ENCODE measurements at places on chromosomes 3 and 15.
A peak's percentile ranks its signal among the peaks of the same experiment; 100 is the strongest.

DNA sequence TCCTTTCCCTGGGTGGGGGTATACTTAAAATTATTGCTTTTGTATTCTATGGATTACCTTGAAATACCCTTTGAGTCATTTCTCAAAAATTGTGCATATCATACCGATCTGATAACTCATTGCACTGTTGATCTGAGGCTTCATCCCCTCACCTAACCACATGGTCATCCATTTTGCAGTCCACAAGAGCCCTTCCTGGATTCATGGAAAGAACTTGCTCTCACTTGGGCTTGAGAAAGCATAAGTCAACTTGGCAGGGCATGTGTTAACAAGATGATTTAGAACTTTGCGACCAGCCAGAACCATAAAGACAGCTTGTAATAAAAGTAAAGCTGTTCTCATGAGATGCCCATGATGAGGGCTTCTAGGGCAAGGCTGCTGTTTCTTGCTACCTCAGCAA, 22.2 kb downstream of the MME start:
- no peak for DNase-seq

DNA sequence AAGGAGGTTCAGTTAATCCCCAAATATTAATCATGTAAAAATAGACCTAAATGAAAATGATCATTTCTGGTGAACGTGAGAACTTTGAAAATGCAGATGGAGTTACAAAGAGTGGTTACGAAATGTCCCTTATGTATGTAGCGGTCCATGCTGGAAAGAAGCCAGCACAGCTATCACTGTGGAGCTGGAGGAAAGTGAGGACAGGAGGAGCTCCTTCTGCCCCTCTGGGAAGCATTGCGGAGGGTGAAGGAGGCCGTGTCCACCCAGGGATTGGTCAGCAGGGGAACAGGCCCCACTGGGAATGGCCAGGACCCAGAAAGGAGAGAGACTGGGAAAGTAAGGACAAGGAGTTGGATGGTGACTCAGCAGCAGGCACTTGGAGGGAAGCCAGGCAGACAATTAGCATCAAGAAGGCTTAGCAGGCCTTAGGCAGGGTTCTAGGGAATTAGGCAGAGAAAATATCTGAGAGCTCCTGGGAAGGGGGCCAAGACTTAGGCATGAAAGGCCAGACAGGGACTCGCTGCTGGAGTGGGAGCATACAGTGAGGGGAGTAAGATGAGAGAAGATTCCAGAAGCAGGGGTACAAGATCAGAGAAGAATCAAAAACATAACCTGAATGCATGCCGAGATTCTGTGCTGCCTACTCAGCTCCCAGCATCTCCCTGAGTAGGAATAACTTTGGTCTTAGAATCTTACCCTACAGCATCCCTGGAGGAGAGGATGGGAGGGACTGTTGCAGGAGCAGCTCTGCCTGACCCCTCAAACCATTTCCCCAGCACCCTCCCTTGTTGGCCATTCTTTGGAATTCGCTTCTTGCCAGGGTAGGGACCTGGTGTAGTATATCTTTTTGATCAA, 171.0 kb upstream of the UMPS start:
- no peak for DNase-seq

DNA sequence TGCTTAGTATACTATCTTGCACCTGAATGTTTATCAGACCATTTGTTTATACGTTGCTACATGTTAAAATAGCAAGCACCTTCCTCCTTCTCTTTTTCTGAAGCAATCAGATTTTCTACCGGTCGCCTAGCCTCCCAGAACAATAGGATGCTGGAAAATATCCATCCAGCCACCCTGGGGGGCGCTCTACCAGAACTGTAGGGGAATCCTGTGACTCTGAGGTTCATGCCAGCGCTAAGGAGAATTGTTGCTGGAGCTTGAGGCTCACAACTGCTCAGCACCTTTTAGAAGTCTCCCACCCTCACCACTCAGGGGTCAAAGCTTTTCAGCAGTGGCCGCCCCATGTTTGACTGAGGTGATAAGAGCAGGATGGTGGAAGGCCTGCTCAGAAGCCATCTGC, 27.5 kb downstream of the SQOR start:
- no peak for DNase-seq

- no peak for DNase-seq
Measured at GRCh38 chr3:64431526-64432091, 206.3 kb upstream of the PRICKLE2 start.

- DNase-seq: no peak
Measured at GRCh38 chr15:90552162-90552928, 22.6 kb downstream of the CRTC3 start.

GRCh38 chr3:31370380-31370666, 162.4 kb upstream of the STT3B start:
- DNase-seq: no peak

GRCh38 chr3:42698911-42699230, 3.7 kb downstream of the HHATL start:
- no peak for DNase-seq

- DNase-seq: no peak
Measured at GRCh38 chr3:73490453-73491286, 134.1 kb downstream of the PDZRN3 start.

DNA sequence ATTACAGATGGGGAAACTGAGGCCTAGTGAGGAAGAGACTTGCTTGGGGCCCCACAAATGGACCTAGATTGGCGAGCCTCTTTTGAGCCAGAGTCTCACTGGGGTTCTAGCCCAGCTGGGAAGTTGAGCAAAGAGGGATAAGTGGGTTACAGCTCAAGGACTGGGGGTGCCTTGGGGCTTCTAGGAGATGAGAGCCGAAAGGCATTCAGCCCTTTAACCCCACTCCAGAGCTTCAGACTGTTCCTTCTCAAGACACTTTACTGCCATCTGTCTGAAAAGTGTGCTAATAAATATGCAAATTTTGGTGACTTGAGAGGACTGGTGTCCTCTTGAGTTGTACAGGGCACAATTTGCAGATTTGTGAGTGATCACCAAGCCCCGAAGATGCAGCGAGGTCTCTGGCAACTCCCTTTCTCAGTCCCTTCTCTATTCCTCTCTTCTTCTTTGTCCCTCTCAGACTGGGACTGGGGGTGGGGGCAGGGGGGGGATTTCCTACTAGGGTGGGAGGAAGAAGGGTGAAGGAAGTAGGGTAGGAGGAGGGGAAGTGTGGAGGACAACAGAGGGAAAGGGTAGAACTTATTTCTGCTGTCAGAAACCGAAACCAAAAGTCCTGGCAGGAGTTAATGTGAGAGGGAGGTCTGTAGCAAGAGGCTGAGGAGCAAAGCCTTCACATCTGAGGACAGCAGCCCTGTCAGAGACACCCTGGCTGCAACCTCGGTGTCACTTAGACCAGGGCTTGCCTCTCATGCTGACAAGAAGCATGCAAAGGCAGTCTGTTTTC, 16.2 kb upstream of the ANKDD1A start:
- DNase-seq: peak; percentile 91

DNA sequence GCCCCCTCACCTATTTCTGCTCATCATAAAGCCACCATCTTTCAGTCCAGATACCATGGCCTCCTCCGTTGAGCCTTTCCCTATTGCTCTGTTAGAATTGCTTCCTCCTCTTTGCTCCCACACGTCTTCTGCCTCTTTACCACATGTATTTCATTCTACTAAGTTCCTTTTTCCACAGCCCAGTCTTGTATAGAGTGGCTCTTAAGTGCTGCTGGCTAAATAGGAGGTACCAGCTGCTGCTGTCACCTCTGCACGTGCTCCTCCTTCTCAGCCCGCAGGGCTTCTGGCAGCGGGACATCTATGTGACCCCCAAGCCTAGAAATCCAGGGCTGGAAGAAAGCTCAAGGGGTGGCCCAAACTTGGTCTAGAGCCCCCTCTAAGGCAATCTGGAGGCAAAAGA, 38.8 kb upstream of the PLXND1 start:
- peak; percentile 65 for DNase-seq

GRCh38 chr3:76353683-76354082, 568.3 kb upstream of the ZNF717 start:
- no peak for DNase-seq

DNA sequence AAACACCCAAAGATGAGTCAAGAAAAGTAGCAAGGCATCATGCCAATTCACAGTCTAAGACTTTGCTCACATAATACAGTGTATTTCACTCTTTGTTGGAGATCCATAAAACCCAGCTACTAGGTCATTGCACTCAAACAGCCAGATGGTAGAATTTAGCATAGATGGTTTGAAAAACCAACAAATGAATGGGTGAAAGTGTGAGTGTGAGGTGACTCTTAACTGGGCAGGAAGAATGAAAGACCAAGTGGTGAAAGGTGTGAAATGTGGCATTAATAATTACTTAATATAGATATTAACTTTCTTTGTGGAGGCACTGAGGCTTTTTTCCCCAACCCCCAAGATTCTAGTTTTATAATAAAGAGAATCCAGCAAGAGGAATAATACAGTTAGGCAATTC, 159.5 kb downstream of the SQOR start:
- DNase-seq: no peak

DNA sequence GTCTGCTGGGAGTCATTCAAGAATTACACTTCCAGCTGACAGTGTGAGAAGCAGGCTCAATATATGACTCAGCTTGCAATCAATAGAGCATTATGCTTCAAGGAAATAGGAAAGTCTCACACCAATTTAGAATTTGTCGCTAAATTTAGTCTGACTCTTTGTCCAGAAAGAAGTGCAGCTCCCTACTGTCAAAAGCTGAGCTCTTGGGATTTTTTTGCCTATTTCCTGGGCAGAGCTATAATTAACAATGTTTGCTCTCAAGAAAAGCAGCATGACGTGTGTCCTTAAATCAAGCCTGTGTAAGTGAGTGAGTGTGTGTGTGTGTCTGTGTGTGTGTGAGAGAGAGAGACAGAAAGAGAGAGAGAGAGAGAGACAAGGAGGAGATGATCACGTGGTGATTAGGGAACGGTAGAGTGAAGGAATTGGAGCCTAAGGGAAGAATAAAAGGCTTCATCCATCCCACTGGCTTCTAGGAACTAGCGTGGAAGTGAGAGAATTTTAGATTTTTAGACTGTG, 16.4 kb upstream of the SLC35G2 start:
- no peak for DNase-seq

GRCh38 chr15:89693696-89694095, 3.1 kb downstream of the WDR93 start:
- no peak for DNase-seq

DNA sequence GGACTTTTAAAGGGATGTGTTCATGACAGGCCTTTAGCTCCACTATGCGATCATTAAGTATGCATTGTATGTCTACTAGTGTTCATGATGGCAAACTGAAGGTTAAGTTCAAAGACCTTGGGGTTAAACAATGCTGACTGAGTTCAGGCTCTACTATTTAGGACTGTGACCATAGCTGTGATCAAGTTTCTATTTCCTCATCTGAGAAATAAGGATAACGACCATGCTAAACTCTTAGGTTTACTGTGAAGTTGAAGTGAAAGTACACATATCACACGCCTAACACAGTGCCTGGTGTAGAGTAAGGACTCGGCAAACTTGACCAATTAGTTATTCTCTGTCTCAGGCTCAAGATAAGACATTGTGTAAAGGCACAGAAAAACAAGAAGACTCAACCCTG, 243.2 kb downstream of the MBNL1 start:
- no peak for DNase-seq

DNA sequence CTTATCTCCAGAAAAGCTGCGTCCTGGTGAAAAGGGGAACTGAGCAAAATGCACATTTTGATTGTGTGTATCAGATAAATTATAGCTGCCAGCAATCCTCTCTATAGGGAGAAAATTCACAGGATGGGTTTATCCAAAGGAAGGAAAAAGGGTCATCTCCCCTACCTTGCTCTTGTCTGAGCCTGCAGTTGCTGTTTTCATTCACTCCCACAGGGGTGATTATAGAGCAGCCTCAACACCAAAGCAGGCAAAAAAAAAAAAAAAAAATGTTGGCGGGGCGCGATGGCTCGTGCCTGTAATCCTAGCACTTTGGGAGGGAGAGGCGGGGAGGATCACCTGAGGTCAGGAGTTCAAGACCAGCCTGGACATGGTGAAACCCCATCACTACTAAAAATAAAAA, 333.7 kb downstream of the ROBO2 start:
- no peak for DNase-seq

GRCh38 chr3:189833266-189833665, 202.1 kb downstream of the TP63 start:
- no peak for DNase-seq

DNA sequence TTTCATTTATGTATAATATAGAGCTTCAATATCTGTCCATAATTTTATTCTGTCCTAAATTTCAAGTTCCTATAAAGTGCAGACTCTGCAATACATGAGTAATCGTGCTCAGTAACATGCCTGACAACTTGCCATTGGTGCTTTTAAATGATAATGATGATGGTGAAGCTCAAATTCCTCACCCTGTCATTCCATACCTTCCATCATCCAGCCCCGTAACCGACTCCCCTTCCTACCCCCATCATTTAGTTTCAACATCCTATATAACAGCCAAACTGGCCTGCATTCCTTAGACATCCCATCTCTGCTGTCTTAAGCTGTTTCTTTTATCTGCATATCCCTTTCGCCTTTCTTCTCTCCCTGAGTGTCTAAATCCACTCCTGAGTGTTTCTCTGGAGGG, 67.2 kb upstream of the DLG1 start:
- DNase-seq: no peak

GRCh38 chr3:169477790-169478189, 185.7 kb downstream of the MECOM start:
- no peak for DNase-seq

- no peak for DNase-seq
Measured at GRCh38 chr3:98793971-98794370, 30.8 kb downstream of the ST3GAL6 start.

DNA sequence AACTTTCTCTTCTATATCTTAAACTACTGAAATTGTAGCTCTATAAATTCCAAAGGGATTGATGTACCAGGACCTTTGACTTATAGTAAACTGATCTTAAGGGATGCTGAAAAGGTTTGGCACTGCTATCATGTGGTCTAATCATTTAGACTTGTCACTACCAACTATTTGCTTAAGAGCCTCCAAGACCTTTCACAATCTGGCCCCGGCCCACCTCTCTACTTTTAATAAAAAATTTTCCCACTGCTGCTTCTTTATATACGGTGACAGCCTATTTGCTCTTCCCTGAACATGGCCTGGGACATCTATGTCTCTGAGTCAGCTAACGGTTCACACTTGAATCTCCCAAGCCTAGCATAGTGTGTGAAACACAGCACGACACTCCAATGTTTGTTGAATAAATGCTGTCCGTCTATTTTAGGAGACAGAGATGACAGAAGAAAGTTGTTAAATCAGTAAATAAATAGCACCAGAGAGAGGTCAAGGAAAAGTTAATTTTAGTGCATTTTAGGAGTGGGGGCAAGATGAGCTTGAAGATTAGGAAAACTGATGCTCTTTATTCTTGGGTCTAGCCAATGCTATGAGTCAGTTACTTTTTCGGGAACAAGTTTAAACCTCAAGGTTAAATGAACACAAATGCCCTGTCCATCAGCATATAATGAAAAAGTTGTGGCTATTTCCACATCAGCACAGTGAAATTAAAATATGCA, 212.9 kb downstream of the TIGIT start:
- no peak for DNase-seq

DNA sequence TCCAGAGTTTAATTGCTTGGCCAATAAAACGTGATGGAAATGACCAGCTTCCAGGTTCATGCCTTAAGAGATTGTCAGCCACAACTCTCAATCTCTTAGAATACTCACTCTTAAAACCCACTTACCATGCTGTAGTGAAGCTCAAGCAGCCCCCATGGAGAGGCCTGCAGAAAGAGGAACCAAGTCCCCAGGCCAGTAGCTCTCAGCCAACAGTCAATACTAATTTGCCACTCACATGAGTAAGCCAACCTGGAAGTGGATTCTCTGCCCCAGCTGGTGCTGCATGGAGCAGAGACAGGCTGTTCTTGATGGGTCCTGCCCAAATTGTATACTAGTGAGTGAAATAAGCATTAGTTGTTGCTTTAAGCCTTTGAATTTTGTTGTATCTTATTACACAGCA, 155.9 kb downstream of the OXSM start:
- no peak for DNase-seq

- DNase-seq: no peak
Measured at GRCh38 chr3:140206196-140207040, 271.4 kb downstream of the CLSTN2 start.
